ENCODE measurements at places on chromosomes 4 and X.

GRCh38 chrX:5907207-5907606 lies 321.5 kb downstream of the NLGN4X start:
- DNase-seq, result no peak

DNA sequence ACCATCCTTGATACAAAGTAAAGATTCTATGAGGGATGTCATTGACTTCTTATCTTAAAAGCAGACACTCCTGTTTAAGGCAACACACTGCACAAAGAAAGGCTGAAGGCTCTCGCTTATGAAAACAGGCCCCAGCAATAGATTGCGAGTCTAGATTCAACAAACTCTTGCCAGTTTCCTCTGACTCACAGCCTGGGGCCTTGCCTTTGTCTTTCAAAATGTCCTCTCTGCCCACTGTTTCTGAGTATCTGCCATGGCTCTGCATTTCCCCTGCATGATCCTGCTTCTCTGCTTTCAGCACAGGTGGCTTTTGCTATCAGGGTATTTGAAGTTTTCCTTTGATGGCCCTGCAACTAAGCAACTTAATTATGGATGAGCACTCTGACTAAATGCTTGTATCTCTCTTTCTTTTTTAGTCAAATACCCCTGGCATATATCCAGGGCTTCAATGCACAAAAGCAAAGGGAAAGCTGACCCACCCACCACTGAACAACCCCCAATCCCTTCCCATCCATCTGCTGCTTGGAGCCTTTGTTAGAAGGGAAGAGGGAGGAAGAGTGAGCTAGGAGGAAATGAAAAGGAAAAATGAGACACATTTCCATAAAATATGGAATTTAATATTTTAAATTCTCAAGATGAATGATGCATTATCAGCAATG lies 32.2 kb downstream of the NDP start:
- no peak for DNase-seq

- no peak for DNase-seq
Observed at GRCh38 chrX:1336331-1336943, at the start of gene IL3RA. Gene IL3RA (plus strand): TSS chrX:1336785. CDS start chrX:1341766, 4,981 bp downstream.

DNA sequence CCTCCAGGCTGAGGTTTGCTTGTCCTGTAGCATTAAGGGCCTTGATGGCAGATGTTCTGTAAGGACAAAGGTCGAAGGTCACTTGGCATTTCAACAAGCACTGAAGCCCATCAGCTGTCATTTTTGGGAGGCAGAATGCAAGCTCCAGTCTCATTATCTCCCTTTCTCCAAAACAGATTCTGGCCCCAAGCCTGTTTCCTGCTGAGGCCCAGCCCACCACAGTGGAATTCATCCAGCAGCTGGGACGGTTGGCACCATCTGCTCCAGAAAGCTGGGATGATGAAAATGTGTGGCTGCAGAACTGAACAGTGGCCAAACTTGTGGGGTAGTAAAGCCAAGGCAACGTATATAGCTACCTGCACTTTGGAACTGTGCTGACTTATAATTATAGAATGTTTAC lies 17.7 kb upstream of the PPEF2 start:
- no peak for DNase-seq

DNA sequence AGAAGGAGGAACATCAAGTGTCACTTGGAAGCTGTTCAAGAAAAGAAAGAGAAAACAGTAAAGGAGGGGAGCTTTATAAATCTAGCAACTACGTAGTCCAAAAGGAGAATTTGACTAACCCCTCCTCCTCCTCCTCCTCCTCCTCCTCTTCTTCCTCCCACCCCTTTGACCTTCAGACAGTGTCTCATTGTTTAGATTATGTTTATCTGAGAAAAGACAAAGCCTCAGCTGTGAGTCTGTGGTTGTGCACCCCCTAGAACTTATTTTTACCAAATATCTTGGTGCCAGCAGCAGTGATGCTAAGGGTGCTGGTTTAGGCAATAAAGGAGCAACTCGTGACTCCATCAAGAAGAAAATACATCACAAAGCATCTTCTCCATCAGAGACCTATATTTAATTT lies 68.9 kb upstream of the BMP2K start:
- no peak for DNase-seq
